ENCODE measurements at places on chromosomes 6 and 20. TPM values are rescaled to one million over a fixed set of nuclear protein-coding genes. Genes with fewer than 3 reads are reported as not detected.
A peak's percentile ranks its signal among the peaks of the same experiment; 100 is the strongest.

Gene TCP11
- 2.2 TPM for polyA plus RNA-seq

Gene SLA2
- 0.40 TPM for polyA plus RNA-seq

Gene GABRR2
- 0.97 TPM for polyA plus RNA-seq

Gene DNAH8
- 0.37 TPM for polyA plus RNA-seq

Gene PRICKLE4
- polyA plus RNA-seq: 6.0 TPM

Gene BCLAF1
- 226 TPM for polyA plus RNA-seq

DNA sequence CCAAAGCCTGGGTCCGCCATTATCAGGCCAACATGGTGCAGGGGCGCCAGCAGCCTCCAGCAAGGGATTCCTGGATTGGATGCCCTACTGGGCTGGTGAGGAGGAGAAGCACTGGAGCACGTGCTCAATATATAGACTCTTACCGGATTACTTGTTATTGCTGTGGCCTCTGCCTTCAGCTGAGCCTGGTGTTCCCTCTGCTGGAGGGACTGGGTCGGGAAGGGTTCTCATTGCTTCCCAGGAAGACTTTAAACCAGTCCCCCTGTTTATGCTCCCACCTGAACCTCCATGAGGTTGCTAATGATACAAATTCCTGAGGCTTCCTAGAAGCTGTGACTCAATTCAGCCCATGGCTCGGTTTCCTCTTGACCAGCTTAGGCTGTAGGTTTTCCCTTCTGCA, 186.7 kb upstream of the ARID1B start:
- DNase-seq: no peak

DNA sequence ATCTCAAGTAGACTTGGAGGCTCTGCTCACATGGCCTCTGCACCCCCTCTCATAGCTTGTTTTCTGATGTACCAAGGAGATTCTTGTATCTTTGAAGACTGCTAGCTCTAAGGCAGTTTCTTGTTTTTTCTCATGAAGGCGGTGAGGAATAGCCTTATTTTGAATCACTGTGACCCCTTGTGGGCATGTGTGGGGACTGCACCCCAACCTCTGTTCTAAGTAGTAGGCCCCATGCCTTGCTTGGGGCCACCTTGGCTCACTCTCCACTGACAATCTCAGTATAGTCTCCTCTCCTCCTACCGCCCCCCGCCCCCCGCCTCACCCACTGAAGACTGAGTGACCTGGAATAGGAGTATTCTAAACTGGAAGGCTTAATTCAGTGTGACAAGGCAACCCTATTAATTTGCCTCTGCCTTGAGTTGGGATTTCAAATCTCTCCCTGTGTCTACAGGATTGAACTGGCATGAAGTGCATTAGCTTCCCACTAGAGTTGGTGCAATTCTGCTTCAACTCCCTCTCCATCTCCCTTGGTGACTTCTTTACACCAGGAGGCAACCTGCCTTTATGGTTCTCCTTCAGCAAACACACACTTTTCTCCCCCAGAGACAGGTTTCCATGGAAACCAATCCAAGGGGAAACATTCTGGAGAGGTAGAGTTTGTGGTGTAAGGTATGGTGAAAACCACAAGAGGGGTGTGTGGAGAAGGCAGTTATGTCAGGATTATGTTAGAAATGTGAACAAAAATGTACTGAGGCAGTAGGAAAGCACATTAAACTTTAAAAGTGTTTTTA, 75.4 kb upstream of the ECI2 start:
- DNase-seq: peak; percentile 24

DNA sequence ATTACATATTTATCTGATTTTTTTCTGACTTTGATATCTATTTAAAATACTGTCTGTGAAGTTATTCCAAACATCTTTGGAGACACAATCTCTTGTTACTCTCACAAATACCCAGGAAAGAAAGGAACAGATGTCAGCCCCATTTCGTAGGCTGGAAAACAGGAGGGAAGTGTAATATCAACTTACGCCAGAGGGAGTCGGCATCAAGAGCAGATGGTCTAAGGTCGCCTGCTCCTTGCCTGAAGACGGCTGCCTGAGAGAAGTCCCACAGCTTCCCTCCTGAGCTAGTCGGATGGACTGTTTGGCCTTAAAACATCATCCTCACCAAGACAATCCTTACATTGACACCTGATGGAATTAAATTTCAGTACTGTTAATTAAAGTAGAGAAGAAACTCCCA, 13.4 kb downstream of the CST7 start:
- no peak for DNase-seq

- DNase-seq: peak; percentile 48
These were observed 2.0 kb downstream of the PDE10A start for GRCh38 chr6:165660857-165661663.

DNA sequence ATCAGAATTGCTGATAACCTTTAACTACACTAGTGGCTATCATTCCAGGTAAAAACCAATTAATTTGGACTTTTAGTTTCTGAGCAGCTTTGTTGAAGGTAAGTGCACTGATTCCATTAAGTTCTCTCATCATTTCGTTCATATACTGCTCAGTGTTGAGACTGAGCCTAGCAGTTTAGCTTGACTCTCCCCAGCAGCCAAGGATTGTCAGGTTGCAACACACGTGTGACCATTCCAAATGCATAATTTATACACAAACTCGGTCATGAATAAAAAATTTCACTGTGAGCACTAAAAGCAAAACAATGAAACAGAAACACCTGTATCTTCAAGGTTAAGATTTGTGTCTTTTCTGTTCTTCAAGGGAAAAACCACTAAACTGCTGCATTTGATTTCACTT, 8.9 kb downstream of the FERMT1 start:
- no peak for DNase-seq

DNA sequence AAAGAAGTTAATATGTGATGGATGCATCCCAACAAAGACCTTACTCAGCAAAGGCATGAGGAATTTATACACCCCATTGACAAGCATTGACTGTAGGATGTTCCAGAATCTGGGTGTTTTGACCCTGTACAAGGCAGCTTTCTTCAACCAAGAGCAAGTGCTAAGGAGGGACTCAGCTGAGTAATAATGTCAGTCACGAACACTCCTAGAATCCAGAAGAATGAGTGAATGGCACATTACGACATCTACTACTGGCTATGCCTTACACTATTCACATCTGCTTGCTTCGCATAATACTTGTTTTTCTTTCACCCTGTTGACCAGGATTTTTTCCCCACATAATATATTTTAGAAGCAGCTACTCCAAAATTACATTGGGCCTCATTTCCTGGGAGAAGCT, 42.5 kb upstream of the VGLL2 start:
- no peak for DNase-seq

GRCh38 chr6:125253881-125254280, 47.9 kb downstream of the HDDC2 start:
- no peak for DNase-seq

DNA sequence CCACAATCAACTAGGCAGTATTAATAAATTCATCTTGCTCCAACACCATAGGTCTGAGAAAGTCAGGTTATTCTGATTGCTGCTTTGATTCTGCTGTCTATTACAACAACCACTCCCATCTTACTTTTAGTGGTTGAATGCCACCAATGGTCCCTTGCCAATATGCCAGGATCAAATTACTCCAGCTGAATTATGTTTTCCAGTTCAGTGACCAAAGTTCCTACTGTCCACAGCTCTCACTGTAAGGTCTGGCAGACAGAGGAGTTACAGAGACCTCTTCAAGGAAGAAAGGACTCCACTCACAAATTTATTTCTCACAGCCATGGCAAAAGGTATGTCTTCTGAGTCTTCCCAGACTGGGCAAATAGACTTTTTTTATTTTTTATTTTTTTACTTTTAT, 557.0 kb downstream of the HAO1 start:
- DNase-seq: no peak

GRCh38 chr6:57301757-57302156, 15.7 kb upstream of the PRIM2 start:
- DNase-seq: no peak

DNA sequence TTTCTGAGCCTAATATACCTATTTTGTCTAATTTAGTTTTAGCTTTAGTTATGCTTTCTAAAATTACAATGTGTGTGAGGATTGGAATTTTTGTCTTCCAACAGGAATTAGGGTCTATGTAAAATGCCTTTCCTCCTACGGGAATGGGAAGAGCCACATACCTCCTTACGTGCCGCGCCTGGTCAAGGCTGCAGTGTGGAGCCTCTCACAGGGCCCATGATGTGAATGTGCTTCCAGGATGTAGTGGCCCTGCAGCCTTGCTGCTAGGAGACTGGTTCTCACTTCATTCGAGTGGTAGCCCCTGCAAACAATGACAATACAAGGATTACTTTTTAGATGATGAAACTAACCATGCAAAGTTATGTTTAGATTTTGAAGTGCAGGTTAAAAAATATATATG, 110.2 kb downstream of the SOBP start:
- DNase-seq: no peak

Measured in renal pelvis (tissue), 12 donors.